SHP77 (cell line): ENCODE measurements at places on chromosomes 1 and 21.

DNA sequence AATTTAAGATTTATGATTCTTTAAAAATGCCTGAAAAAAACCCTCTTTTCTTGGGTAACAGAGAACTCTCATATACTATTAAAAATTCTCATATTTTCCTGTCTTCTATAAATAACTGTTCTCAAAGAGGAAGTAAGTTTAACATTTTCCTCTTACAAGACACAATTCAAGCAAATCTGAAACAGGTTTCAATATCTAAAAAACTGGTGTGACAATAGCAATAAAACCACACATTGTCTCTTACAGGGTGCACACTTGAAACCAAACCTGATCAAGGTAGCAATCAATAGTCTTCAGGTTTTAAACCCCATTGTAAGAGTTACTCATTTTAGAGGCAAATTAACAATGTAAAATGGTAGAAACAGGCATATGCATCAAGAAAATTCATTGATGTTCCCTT, 28.0 kb downstream of the FUBP1 start:
- no peak for DNase-seq

- DNase-seq, result no peak
Observed at GRCh38 chr1:248856176-248856575, 2.7 kb downstream of the ZNF692 start.

DNA sequence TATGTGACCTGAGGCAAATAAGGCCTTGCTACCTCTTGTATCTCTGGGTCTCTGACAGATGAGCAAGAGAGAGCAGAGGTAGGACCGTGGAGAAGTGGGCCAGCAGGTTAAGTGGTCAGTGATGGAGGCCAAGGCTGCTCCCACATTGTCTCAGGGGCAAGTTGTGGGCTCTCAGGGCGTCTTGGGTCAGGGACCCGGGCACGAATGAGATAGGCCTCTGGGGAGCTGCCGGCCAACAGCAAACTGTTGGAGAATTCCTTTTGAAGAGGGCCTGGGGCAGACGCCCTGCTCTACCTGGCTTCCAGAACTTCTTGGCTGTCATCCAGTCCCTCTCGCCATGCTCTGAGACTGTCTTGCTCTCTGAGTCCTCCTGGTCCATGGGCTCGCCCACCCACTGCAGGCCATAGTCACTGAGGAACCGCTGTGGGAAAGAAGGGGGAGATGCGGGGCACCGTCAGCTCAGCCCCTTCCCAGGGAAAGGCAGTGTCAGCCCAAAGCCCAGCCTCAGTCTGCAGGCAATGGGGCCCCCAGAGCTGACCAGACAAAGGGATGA, 12.4 kb downstream of the UBXN11 start:
- no peak for DNase-seq

DNA sequence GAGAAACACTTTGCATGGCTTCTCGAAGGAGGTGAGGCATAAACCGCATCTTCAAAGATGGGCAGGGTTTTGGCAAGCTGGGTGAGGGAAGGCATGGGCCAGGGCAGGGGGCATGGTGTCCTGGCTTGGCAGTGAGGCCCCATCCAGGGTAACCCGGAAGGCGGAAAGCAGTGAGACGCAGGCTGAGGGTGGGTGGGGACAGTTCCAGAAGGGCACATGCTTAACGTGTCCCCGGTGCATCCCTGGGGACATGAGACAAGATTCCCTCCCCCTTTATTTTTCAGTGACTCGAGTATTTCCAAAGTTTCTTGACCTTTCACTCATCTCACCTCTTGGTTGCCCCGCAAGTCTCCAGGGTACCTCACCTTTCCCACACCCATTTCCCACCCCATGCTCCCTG, 122.8 kb upstream of the SLC25A33 start:
- DNase-seq, result no peak

- DNase-seq, result no peak
Observed at GRCh38 chr1:218345673-218346390, 696 bp downstream of the TGFB2 start.

GRCh38 chr1:219283541-219283940, 109.9 kb downstream of the LYPLAL1 start:
- no peak for DNase-seq

DNA sequence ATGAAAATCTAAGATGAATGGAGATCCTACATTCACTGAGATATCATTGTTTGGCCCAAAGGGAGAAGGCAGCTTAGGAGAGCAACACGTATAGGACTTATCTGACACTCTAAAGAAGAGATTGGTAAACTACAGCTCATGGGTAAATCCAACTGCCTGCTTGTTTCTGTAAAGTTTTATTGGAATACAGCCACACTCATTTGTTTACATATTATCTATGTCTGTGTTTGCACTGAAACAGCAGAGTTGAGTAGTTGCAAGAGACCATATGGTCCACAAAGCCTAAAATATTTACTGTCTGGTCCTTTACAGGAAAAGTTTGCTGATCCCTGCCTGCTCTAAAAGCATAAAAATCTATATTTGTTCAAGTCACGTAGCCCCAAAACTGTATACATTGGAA, 14.3 kb upstream of the LRRC53 start:
- no peak for DNase-seq

GRCh38 chr1:61887076-61887867, 145.0 kb downstream of the PATJ start:
- no peak for DNase-seq

DNA sequence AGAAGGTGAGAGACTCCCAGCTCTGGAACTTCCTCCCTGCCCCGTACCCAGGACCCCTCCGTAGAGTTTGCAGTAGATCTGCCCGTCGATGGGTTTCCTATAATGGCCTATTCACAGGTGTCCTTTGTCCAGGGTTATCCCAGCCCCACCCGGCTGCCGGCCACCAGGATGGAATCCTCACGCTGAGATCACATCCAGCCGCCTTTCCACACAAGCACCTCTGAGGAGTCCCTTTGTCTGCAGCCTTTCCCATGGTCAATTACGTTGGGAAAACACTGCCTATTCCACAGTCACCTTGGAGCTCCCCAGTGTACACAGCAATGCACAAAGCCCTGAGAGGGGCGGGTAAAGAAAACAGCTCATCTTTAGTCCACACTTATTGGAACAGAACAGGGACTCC, 190.0 kb upstream of the EDN2 start:
- DNase-seq, result no peak

- DNase-seq, result no peak
Observed at GRCh38 chr1:223298701-223299100, 65.3 kb downstream of the SUSD4 start.

DNA sequence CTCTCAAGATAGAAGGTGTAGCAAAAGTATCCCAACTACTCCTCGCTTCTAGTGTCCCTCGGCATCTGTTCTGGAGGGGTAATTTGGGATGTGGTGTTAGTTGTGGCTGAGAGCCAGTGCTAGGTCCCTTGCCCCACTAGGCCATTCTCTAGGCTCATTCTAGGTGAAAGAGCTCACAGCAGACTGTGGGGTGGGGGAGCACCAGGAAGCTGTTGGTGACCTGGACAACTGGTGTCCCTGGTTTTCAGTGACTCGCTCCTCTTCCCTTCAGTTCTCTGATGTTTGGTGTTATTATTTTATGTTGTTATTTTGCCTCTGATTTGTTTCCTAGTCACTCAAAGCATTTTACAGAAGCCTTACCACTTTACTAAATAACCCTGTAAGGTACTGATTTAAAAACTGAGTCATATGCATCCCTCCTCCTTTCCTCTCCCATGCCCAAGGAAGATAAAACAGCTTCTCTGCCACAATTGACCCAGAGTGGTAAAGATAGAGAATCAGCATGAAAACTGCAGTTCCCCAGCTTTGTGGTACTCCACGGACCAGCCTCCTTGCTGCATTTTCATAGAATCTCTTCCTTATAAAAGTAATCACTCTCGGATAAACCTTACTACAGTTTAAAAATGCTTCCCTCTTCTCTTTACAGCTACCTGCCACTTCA, 14.1 kb downstream of the DYRK3 start:
- no peak for DNase-seq

DNA sequence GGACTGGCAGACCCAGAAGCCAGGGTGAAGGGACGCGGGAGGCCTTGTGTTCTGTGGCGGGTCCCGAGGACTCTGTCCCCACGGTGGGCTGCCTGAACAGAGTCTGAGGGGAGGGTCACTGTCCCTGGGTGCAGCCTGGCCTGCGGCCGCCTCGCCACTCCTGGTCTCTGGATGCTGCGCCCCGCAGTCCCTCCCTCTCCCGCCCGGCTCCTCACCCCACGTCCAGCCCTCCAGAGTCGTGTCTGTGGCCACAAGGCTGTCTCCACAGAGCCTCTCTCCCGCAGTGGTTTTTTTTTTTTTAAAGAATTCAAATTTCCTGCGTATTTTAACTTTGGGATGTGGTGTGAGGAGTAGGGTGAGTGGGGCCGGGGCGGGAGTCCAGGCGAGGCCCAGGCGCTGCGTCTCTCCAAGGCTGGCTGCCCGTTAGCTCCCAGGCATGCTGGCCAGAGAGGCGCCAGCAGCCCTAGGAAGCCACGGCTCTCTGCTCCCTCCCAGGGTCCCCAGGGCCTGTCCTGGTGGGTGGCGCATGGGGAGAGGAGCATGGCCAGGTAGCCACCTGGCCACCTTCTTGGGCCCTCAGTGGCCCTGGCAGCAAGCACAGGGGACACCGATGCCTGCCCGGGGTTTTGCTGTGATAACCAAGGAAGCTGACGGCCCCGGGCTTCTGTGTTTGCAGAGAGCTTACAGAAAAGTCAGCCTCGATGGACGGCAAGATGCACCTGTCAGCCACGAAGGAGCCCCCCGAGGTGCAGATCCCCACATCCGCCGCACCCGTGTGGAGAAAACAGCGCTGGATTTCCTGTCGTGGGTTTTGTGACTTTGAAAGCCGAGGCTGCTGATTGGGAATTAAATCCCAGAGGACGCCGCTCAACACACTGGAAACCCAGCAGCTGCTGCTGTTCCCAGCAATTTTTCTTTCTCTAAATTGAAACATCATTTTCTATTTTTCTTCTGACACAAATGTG, 72.8 kb downstream of the MORN1 start:
- no peak for DNase-seq

DNA sequence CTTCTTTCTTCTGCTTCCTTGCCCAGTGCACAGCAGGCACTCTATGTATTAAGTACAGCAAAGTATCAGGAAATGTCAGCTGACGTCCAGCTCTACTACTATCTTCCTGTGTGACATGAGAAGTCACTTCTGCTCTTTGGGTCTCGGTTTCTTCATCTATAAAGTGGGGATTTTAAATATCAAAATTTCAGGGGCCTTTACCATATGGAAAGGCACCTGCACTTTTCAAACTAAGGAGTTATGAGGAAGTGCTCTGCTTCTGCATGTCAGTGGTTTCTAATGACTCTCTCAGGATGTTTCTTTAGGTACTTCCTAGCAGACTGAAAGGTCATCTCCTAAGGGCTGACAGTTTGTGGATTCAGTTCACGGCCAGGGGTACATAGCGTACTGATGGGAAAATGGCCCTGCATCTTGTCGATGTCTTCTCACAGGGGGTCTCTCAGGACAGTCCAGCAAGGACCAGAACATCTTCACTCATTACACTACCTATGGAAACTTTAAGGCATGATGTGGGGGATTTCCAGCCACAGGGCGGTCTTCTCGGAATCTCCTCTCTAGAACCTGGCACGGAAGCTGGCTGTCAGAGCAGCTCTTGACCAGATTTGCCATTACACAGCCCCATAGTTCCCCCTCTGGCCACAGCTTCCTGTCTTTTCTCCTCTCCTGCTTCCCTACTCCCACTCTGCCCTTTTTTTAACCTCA, 42.0 kb upstream of the MTF1 start:
- DNase-seq, result no peak

- DNase-seq, result no peak
Observed at GRCh38 chr1:6358757-6359201, 34.8 kb downstream of the ACOT7 start.

GRCh38 chr1:246618240-246618808, 52.1 kb downstream of the CNST start:
- DNase-seq, result no peak

DNA sequence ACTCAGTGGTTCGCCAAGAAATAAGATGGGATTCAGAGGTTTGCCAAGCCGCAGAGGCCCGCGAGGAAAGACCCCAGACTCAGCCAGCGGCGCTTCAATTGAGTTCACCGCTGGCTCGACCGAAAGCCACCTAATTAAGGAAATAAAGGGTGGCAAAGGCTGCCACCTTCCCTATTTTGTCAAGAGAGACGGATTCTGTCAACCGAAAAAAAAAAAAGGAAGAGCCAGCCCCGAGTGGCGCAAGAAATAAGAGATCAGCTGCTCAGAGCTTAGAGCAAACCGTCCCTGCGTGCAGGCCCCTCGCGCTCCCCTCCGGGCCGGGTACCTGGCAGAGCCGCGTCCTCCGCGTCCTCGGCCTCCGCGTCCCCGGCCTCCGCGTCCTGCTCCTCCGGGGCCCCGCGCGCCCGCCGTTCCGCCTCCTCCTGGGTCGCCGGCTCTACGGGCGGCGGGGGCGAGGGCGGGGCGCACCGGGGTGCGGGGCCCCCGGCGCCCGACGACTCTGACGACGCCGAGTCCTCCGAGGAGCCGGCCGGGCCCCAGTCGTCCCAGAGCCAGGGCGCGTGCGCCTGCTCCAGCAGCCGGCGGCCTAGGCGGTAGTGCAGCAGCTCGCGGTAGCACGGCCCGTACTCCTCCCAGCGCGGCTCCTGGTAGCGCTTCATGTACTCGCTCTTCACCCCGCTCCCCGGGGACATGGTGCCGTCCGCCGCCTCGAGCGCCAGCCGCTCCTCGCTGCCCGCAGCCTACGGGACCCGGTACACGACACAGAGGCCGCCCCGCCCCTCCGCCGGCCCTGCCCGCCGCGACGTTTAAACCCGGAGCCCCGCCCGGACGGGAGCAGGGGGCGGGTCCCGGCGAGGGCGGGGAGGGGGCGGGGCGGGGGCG, 832 bp downstream of the CCSAP start:
- peak; percentile 80 for DNase-seq

DNA sequence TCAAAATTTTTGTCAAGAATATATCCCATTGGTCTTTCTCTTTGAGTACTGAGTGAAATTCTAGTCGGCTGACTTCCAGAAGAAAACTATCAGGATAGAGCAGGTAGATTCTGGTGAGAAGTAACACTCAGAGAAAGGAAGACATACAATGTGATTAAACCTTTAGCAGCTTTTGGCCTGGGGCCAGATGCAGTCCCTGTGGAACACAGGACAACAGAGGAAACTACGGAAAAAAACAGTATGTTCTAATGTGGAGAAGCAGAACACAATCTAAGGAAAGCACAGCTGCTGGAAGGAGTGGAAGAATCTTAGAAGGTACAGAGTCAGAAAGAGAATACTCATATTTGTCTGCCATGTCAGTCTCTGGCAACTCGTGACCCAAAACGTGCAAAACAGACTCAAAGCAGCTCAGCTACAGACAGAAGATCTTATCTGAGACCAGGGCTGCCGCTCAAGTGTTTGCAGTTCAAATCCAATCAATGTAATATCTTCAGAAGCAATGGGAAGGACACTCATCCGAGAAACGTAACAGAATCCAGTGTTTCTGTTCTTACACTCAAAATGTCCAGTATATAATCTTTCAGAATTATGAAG, 283.8 kb downstream of the MRPL39 start:
- no peak for DNase-seq

GRCh38 chr1:94660994-94661393, 119.4 kb upstream of the F3 start:
- no peak for DNase-seq

GRCh38 chr1:182329471-182329870, 62.1 kb downstream of the GLUL start:
- no peak for DNase-seq

DNA sequence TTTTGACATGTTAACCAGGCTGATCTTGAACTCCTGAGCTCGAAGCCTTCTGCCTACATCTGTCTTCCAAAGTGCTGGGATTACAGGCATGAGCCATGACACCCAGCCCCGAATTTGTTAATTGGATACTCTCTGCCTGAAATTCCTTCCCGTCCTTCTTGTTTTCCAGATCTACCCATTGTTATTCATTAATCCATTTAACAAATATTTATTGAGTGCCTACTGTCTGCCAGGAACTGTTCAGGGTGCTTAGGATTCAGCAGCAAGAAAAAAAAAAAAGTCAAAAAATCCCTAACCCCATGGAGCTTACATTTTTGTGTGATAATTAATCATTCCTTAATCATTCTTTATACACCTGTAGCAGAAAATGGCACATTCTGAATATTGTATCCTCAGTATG, 206.8 kb upstream of the FOXD3 start:
- DNase-seq, result no peak
